Left lobe of liver (tissue), 2 donors: ENCODE measurements at places on chromosomes 6 and 20.

DNA sequence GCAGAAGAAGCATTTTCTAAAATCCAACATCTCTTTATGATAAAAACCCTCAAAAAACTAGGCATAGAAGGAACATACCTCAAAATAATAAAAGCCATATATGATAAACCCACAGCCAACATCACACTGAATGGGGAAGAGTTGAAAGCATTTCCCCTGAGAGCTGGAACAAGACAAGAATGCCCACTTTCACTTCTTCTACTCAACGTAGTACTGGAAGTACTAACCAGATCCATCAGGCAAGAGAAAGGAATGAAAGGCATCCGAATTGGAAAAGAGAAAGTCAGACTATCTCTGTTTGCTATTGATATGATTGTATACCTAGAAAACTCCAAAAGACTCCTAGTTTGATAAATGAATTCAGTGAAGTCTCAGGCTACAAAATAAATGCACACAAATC is 7.9 kb upstream of the CDK19 start:
- DNase-seq, result no peak

GRCh38 chr6:131982740-131983259 is 31.6 kb upstream of the CCN2 start:
- no peak for DNase-seq

- no peak for DNase-seq
Measured at GRCh38 chr6:47854971-47855370, 73.1 kb downstream of the OPN5 start.

DNA sequence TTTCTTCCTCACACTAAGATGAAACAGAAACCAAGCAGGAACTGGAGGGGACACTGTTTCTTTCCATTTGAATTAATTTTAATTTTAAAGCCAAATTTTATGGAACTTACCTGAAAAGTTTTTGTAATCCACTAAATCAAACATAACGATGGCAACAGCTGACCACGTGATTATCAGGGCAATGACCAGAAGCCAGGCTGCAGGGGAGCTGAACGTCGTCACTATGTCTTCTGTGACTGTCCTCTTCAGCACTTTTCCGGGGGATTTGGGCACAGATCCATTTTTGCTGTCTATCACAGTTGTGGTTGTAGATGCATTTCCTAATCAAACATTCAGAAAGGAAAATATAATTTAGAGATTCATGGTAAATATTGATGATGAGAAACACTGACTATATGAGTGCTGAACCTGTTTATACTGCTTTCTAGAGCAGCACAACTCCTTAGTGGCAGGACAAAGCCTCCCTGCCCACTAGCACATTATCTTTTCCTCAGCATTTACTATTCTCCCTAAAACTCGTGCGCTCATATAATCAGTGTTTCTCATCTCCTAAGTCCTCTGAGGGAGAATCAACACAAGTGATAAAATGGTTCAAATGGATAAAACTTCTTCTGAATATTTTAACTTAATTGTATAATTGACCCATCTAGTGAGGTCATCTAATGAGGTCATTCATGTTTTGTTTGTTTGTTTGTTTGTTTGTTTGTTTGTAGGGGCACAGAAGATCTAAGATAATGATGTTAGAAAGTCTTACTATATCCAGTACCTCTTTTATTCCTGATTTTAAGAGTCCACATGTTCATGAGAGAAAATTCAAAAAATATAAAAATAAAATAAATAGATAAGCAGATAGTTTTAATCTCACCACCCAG is 65.7 kb downstream of the TRDN start:
- DNase-seq, result no peak

DNA sequence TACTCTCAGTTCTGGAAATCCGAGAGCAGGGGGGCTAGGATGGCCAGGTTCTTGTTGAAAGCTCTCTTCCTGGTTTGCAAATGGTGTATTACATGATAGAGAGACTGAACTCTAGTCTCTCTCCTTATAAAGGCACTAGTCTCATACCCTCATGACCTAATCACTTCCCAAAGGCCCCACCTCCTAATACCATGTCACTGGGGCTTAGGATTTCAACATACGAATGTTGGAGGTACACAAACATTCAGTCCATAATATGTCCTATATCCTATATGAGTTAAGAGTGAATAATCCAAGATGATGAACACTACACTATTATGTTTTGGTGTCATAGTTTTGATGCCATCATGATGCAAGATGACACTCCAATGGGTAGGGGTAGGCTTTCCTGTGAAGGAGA is 20.0 kb upstream of the TXLNB start:
- DNase-seq, result no peak

DNA sequence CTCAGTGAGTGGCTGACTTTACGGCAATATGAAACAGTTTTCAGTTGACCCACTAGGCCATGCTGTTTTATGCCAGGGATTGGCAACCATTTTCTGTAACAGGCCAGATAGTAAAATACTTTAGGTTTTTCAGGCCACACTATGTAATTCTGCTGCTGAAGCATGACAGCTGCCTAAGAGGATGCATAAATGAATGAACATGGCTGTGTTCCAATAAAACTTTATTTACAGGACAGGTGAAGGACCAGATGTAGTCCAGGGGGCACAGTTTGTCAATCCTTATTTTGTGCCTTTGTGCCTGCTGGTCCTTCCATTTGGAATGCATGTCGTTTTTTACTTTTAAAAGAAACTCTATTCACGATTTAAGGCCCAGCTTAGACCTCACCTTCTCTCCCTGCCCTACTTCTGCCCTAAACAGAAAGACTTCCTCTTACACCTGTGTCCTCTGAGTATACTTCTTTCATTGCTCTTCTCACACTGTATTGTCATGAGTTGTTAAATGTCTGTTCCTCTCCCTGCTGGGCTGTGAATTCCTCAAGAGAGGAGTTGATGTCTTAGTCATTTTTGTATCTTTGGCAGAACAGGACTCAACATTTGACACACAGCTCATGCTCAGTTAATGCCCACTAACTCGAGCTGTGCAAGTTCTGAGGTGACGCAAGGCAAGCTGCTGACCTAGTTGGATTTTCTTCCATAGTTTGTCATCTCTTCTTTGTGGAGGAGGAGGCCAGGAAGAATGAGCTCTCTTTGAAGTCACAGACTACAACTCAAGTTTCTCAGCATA is 90.1 kb upstream of the MAP7 start:
- DNase-seq, result no peak

- peak; percentile 61 for DNase-seq
Measured at GRCh38 chr6:46090115-46091079, 39.4 kb upstream of the ENPP4 start.
